Large intestine (tissue), 12 donors: ENCODE measurements at places on chromosomes 13 and 19. TPM values are rescaled to one million over a fixed set of nuclear protein-coding genes. Genes with fewer than 3 reads are reported as not detected.

GPR108 gene
- 56.4 TPM for polyA plus RNA-seq

MCF2L gene
- polyA plus RNA-seq: 30.9 TPM

FFAR3 gene
- 0.79 TPM for polyA plus RNA-seq

LILRB3 gene
- polyA plus RNA-seq: 2.9 TPM

PODNL1 gene
- polyA plus RNA-seq: 1.6 TPM

SCAF1 gene
- 35.4 TPM for polyA plus RNA-seq

FOXO1 gene
- 11.2 TPM for polyA plus RNA-seq

ZNF534 gene
- 0.40 TPM for polyA plus RNA-seq

REEP6 gene
- 228 TPM for polyA plus RNA-seq

BRCA2 gene
- polyA plus RNA-seq: 3.4 TPM

GRCh38 chr13:60118696-60119400 lies 44.9 kb downstream of the DIAPH3 start:
- no peak for DNase-seq

- no peak for DNase-seq
Observed at GRCh38 chr13:33345842-33346241, 60.3 kb upstream of the STARD13 start.

- DNase-seq: peak; percentile 95
Observed at GRCh38 chr13:24127116-24127631, 33.3 kb upstream of the SPATA13 start.

DNA sequence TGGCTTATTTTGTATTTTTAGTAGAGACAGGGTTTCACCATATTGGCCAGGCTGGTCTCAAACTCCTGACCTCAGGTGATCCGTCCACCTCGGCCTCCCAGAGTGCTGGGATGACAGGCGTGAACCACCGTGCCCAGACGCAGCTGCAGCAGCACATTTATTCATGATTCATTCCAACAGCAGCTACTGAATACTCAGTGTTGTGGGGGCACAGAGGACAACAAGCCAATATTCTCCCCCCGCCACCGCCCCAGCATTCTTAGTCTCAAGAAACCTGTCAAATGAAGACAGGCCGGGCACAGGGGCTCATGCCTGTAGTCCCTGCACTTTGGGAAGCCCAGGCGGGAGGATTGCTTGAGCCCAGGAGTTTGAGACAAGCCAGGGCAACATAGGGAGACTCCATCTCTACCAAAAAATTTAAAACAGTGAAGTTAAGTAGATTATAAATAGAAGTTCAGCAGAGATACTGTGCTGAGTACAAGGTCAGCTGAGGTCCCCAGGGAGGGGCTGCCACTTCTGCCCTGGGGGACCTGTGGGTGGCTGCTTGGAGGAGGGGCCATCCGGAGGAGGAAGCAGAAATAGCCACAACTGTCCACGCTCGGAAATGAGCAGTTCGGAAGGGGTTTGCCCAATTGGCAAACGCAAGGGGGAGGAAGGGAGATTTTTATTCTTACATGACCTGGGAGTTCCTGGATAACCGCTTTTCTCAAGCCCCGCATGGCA lies 4.3 kb downstream of the DOT1L start:
- no peak for DNase-seq

DNA sequence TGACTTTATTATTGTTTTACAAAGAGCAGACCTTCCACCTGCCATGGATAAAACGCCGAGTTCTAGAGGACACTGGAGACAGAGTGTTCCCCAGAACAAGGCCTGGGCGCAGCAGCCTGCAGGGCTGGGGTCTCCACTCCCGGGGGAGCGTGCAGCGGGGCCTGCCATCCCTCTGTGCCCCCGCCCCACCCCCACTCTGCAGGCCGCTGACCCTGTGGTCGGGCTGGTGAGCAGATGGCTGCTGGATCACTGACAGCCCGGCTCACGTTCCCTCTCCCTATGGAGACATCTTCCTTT lies 8.6 kb upstream of the PTBP1 start:
- DNase-seq: no peak

DNA sequence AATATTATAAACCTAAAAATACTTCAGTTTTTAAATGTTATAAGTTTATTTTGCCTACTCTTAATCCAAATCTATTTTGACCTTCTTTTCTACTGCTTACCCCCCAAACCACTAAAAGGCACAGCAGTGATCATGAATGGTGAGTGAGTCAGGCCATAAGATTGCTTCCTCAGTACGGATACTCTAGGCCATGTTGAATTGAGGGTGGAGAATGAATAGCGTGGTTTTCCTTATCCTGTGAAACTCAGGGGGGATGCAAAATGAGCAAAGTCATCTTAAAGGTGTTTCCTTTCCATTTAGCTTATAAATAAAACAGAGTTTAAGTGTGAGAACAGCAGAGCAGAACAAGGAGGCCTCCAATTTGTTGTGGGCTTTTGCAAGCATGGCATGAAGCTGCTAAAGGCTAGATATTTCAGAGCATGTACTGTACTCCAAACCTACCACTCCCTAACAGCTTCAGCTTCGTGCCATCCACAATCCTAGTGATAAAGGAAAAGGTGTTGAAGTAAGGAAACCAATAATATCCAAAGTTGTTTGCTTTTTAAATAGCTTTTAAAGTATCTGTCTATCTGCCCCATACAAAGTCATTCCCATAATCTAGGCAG lies 25.0 kb downstream of the SERPINE3 start:
- no peak for DNase-seq

GRCh38 chr19:35355791-35356460 lies 2.3 kb upstream of the FFAR3 start:
- DNase-seq: no peak

DNA sequence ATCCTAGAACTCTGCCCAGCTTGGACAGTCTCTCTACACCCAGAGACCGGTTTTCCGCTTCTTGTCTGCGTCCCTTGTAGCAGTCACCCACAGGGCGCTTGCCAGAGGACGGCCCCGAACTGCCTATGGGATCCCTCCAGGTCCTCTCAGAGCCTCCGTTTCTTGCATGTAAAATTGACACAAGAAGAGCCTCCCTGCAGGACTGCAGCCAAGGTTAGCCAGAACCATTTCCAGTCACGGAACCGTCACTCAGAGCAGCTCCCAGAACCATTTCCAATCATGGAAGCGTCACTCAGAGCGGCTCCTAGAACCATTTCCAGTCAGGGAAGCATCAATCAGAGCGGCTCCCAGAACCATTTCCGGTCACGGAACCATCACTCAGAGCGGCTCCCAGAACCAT lies 65.5 kb downstream of the ATP11A start:
- no peak for DNase-seq

DNA sequence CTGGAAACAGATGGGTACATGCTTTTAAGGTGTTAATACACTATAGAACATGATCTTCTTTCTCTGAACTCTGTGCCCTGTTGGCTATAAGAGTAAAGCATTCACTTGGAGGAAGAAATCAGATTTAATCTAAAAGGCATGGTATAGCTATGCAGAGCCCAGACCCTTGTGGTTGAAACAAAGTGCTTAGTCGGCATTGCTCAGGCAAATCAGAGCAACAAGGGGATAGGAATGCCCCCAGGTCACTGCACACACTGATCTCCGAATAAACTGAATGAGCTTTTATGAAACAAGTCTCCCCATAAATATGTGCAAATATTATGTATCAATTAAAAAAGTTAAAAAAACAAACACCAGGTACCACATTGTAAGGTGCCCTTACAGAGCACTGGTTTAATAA lies 52.0 kb upstream of the RGCC start:
- DNase-seq: no peak

DNA sequence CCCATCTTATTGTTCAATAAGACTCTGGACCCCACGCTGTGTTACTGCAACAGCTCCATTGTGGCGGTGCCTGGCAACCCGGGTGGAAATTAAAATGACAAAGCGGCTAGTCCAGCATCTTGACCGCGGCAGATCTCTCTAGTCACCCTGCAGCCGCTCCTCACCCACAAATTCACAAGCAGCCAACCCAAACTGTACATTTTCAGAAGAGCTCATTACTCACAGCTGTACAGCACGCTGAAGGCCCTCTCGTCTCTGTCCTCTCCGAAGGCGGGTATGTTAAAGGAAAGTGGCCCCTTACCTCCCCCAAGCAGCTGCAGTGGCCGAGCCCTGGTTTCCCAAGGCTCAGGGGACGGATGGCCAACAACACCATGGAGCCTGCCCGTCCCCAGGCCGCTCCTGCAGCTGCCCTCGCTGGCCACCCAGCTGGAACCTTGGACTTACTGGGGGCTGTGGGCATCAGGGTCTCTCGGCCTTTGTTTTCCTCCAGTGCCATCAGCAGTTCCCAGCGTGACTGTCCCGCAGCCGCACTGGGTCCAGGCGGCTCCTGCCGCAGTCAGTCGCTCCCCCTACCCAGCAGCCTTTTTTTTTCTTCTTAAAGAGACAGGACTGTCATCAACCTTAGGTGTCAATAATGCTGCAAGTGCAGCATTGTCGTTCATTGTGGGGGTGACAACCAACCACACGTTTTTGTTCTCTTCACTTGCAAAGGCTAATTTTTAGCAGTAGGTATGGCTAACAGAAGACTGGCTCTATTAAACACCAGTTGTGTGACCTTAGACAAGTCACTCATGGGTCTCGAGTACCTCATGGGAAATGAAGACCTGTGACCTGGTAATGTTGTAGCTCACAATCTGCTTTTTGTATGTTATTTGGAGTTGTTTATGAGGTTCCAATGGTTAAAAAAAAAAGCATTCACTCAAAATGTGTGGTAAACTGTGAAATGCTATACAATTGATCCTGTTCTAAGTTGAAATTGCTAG lies at the start of gene SACS:
SACS (minus strand) TSS at position 532 of the 983 bp plus-strand sequence. CDS start 22,463 bp downstream, outside the sequence.
- peak; percentile 26 for DNase-seq

GRCh38 chr13:89966524-89966923 lies 1381.0 kb upstream of the MIR17HG start:
- no peak for DNase-seq

DNA sequence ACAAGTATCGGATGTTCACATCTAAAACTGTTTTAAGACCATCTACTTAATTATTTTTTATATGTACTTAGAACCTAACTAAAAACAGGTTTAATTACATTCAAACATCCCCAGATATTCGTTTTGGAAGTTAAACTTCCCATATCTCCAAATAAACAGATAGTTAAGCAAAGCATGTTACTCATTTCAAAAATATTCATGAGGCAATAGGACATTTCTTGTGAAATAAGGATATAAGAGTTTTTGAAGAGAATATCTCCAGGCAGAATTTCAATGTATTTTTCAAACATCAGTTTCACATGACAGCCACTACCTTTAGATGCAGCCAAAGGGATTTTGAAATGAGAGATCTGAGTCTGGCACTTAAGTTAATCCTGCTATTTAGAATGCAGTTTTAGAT lies 697.5 kb downstream of the SLITRK1 start:
- DNase-seq: no peak

DNA sequence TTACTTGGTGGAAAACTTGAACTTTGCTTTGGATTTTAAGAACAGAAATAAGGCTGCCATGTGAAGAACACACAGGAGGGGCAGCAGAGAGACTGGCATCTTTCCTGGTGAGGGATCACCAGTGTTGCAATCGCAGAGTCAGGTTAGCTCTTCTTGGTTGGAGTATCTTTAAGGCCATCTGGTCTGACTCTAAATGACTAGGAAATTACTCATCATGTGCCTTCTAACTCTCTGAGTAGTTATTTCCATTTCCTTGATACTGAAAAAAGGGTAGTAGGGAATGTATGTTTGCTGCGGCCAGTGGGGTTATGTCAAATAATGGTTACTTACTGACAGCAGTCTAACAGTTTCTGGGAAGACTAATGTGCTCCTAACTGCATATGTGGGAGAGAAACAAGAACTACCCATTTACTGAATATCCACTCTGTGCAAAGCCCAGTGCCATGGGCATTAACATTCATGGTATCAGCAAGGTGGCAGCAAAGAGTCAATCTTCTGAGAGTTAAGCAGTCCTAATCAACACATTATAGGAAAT lies 122.1 kb downstream of the COG6 start:
- no peak for DNase-seq

DNA sequence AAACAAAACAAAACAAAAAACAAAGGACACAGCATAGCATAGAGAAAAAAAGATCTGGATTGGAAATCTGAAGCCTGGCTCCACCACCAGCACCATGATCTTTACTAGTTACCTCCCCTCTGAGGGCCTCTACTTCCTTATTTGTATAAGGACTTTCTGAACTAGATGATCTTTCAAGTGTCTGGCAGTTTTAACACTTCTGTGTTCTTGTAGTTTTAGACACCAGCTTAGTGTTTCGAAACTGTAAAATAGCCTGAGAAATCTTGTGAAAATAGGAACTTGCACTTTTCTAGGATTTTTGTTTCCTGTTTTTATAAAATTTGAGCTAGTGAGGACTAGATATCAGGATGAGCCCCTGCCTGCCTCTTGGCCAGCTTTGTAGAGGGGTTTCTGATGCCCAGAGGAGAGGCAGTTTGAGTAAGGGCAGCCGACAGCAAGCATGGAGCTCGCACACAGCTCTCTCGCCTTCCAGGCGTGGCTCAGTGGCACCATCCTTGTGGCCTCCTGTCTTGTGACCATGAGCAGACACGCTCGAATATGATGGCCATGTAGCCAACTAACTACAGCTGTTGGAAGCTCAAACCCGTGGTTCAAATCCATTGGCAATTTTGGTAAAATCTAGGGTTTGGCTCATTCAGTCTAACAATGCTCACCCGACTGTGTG lies 319.0 kb downstream of the KCNRG start:
- DNase-seq: no peak

DNA sequence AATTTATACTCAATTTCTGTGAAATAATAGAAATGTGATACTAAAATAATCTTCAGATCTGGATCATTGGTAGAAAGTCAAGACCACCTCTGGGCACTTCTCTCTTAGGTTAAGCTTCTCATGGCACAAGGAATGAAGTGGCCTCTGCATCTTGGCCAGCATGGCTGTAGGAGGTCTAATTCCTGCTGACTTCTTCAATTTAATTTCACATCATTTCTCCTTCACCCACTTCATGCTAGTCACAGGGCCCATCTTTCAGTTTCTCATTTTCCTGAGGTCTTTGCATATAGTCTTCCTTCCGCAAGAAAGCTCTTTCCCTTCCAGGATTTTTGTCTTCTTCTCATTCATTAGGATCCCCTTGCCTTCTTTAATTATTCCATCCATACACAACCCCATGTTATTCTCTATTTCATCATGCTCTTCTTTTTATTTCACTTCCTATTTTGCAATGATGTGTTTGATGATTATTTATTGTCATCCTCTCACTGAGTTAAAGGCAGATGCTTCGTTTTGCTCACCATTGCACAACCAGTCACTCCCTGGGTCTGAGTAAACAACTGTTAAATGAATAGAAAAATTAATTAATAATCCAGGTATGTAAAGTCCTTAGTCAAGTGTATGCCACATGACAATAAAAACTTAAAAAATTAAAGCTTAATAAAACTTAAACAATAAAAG lies 397.4 kb downstream of the SPRY2 start:
- DNase-seq: no peak
